ENCODE measurements at places on chromosomes 1 and 21.

DNA sequence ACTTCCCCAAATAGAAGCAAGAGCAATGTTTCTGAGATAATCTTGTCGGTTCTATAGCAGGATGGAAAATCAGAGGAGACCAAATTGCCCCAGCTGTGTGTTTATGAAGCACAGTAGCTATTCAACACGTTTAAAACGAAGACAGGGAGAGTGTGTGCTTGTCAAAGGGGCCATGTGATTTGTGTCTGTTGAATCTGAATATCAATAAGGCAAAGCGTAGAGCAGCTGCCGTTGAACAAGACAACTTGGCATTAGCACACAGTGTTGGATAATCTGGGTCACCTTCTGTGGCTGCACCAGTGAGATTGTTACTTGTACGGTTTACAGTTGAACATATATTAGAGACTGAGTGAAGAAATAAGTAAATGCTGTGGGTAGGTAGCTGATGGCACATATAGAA is 1.0 kb downstream of the CRB1 start:
- DNase-seq, result peak; percentile 86

DNA sequence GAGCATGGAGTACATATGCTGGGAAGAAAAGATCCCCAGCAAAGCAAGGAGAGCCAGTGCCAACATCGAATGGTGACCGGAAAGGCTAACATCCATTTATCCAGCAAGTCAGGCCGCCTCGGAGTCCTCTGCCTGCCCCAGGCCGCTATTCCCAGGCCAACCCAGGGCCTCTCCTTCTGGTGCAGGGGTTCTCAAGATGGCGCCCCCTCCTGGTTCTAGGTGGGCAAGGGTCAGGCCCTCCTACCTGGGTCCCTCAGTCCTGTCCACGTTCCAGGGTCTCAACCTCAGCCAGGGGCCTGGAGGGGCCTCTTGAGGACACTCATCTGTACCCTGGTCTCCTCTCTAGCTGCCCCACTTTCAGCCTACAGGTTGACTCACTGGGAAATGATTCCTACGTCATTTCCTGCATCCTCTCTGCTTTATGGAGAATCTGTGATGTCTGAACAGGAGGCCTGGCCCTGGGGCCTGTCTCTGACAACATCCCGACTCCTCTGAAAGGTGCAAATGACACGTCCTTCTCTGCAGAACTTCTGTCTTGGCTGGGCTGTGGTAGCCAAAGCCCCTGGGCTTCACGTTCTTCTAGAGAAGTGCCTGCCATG is 145.3 kb downstream of the PSMG1 start:
- no peak for DNase-seq

GRCh38 chr1:243946253-243946652 is 96.2 kb upstream of the AKT3 start:
- no peak for DNase-seq

- DNase-seq, result no peak
Observed at GRCh38 chr1:52669696-52670095, 28.5 kb downstream of the COA7 start.

DNA sequence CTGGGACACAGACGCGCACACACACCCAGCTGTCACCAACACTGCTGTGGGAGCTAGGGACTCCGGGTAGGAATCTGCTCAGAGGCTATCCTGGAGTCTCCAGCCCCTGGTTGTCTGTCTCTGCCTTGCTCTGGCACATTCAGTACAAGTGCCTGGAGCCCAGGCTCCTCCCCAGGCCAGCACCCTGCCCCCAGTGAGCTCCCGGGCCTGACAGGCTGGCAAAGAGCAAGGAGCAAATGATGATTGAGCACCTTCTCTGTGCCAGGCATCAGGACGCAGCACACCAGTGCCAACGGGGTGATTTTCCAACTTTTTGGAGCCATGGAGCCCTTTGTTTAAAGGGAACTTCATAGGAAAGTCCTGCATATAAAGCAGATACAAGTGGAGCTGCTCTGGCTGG is 6.5 kb downstream of the CNTN2 start:
- DNase-seq, result no peak

DNA sequence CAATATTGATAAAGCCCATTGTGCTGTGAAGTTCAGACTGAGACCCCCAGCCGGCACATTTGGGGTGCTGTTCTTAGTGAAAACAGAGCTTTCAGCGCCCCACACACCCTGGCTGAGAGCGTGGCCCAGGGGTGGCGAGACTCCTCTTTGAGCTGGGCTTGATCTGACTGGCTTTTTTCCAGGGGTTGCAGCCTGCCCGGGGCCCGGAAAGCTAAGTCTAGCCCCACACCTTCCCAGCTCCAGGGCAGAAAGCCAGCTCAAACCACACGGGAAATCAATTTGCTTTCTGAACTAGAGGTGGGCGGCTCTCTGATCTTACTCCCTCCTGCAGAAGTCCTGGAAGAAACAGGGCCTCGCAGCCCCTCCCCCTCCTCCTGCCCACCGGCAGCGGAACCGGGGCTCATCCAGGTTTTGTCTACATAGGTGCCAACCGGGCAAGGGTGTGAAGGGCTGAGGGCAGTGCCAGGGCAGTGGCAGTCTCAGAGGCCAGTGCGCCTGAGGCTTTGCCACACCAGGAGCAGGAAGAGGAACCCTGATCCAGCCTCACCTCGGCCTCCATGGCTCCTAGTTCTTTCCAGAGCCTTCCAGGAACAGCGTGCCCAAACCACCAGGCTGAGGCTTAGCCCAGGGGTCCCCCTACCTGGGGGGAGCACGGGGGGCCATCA is 155.3 kb downstream of the NPHP4 start:
- no peak for DNase-seq

- DNase-seq, result no peak
Observed at GRCh38 chr1:235910357-235911299, 43.9 kb upstream of the LYST start.

DNA sequence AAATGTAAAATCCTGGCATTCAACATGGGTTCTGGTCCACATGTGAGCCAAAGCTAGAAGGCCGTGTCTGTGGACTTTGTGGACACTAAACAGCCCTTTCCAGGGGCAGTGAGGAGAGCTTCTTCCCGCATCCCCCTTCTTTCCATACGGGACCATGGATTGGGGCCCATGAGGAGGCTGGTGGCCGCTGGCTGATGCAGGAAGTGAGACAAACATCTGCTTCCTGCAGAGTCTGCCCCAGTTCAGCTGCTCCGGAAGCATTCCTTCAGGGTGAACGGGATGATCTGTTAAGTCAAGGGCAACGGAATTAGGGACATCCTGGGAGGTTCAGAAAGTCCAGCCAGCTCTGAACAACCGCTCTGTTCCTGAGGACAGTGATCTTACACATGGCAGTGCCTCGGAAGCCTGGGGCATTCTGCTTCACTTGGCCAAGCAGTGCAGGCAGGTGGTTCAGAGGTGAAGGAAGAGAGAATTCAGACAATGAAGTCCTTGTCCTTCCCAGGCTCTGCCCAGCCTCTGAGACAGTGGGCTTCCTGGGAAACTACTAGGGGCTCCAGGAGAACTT is 1.5 kb downstream of the CA6 start:
- DNase-seq, result no peak

GRCh38 chr1:179229214-179230140 is at the start of gene ABL2:
Gene ABL2 (minus strand): TSS chr1:179229677. CDS start chr1:179229397, 280 bp downstream.
- DNase-seq, result peak; percentile 67
